COLO829 (cell line): ENCODE measurements at places on chromosomes 2 and 18.
A peak's percentile ranks its signal among the peaks of the same experiment; 100 is the strongest.

- DNase-seq, result no peak
Measured at GRCh38 chr2:15908371-15908770, 32.0 kb upstream of the MYCN start.

- DNase-seq, result no peak
Measured at GRCh38 chr2:106020032-106020431, 174.1 kb downstream of the UXS1 start.

DNA sequence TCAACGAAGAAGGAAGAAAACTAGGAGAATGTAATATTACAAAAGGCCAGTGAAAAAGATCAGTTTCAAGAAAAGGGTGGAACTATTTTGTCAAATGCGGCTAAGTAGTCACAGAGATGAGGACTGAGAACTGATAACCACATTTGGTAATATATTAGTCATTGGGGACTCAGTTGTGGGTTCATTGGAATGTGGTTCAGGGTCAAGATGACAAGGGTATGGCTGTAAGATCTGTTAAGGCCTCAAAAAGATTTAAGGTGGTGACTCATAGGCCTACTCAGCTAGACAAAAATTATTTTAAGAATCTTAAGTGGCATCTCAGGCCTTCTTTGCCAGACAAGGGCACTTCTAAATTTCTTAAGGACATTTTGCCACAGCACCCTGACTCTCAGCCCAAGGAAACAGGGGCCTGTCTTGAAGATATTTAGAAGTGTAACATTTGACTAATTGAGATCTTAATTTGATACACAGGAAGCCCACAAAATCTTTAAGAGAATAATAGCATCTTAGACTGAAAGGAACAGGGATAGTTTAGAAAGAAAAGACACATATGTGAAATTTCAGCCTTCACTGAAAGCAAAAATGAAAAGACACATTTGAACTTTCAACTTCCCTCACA lies 81.3 kb downstream of the STRADB start:
- peak; percentile 10 for DNase-seq

DNA sequence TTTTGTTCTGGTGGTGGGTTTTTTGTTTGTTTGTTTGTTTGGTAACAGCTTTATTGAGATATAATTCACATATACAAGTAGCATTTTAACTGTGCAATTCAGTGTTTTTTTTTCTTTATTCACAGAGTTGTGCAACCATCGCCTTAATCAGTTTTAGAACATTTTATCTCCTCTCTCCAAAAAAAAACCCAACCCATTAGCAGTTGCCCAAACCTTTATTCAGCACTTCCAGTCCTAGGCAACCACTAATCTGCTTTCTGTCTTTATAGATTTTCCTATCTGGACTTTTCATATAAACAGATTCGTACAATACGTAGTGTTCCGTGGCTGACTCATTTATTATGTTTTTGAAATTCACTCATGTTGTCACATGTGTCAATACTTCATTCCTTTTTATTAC lies 38.7 kb downstream of the CCDC138 start:
- no peak for DNase-seq

GRCh38 chr2:159275111-159275510 lies 11.4 kb downstream of the WDSUB1 start:
- DNase-seq, result no peak

DNA sequence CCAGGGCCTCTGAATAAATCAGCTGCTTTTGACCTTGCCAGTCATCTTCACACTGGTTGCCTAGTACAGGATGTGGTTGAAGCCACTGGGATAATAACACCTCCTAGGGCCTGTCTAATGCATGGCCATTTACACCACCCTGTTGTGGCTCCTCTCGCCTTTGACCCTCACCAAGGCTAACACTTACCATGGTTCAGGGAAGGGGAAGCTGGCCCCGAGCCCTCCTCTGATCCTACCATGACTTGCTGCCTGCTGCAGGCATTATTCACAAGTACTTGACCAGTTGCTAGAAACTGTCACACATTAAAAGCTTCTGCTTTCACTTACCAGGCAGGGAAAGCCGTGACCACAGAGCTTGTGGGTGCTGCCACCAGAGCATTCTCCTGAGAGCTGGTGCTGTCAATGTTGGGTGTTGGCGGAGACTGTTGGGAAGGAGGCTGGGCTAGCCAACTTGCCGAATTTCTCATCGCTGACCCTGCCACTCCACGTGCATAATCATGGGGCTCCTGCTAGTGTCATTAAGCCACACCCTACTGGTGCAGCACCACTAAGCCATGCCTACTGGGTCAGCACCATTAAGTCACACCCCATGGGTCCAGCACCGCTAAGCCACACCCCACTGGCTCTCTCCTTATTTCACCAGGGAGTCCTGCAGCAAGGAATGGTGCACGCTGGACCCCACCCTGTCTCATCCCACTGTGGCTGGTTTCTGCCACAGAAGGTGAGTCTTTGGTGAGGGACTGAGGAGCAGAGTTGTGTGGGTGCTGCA lies 47.0 kb upstream of the TTC39C start:
- no peak for DNase-seq

- DNase-seq, result no peak
Measured at GRCh38 chr18:50610349-50610748, 50.5 kb downstream of the MAPK4 start.

DNA sequence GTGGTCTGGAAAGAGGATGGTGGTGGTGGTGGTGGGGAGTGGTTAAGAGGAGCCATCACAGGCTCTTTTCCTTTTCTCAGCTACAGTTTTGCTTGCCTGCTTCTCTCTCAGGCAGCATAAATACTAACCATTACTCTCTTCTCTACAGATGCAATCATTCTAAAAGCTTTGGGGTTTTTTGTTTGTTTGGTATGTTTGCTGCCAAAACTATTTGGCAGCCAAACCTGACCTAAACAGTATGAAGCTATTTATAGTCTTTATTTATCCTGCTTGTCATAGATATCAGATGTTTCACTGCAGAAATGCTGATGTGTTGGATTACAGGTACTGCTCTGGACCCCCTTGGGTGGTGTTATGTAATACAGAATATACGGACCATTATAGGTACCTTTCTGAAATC lies 15.3 kb downstream of the SIX3 start:
- no peak for DNase-seq

- DNase-seq, result no peak
Measured at GRCh38 chr2:65382323-65382722, 50.1 kb downstream of the SPRED2 start.

- no peak for DNase-seq
Measured at GRCh38 chr2:22691666-22692065, 693.3 kb upstream of the KLHL29 start.

GRCh38 chr18:49174478-49174877 lies 223.7 kb upstream of the SMAD7 start:
- DNase-seq, result no peak

DNA sequence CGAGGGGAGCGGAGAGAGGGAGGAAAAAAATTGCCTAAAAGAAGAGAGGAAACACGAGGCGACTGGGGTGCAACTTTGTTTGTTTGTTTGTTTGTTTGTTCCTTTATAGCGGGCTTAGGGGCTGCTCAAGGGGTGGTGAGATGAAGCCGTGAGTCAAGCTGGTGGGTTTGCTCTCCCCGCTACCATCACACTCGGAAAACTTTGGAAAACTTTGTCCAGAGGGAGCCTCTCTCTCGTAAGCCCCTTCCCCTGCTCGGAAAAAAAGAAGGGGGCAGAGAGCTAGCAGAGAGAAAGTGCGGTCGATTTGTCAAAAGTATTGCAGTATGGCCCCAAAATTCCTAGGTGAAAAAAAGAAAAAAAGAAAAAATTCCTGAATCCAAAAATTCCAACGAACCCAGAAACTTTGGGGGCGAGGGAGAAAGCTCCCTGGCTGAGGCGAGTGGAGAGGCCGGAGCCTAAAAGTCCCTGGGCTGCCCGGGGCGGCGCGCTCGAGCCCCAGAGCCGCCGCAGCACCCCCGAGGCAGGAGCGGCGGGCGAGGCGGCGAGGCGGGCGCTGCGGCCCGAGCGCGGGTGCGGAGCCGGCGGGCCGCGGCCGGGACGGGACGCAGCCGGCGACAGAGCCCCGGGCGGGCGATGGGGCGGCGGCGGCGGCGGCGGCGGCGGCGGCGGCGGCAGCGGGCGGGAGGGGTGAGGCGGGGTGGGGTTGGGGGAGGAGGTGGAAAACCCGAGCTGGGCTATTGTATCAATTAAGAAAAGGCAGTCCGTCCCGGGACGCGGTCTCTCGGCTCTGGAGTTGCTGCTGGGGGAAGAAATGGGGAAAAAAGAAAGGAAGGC lies 558 bp upstream of the CYP26B1 start:
- DNase-seq, result no peak

DNA sequence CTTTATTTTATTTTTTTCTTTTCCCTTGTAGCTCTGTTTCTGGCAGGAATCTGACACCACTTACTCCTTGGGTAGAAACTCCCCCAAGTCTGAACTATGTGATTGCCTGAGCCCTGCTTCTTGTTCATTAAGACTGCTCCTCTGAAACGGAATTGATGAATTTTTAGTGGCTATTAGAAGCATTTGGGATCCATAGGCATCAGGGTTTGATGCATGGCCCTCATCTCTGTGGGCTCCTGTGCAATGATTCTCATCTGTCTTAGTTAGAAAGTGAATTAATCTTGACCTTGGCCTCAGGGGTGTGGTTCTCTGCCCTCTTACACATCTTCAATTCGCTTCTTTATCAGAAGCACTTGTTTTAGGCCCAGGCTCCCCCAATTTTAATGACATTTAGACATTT lies 31.0 kb upstream of the DARS1 start:
- DNase-seq, result no peak

- no peak for DNase-seq
Measured at GRCh38 chr2:43139996-43140621, 86.3 kb downstream of the ZFP36L2 start.

DNA sequence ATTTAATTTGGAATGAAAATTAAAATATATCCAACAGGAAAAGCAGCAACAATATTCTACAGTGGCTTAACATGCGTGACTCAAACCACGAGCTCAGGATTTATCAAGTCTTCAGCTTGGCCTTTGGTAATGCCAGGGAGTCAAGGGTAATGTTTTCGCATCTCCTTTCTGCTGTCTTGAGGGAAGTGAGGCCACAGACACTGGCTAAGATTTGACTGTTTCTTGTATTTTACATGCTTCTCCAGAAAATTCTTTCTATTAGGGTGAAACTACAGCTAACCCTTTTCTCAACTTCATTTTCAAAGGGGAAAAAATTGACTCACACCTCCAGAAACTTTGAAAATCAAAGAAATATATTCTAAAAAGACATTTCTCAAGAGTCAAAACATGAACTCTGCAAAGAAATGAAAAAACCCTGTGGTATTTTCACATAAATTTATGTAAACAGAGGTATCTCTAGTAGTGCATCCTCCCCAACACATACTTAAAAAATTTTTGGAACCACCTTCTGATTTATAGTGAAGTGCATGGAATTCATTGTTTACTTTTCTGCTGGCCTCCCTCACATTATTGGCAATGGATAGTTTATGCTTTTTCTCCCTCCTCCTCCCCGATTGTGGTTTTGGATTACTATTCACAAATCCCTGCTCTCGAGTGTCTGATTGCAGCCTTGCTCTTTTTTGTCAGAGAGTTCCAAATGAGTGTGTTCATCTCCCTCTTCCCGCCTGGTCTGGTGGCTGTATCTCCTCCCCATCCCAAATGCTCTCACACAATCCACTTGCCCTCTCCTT lies 48.7 kb downstream of the DPP4 start:
- DNase-seq, result no peak

DNA sequence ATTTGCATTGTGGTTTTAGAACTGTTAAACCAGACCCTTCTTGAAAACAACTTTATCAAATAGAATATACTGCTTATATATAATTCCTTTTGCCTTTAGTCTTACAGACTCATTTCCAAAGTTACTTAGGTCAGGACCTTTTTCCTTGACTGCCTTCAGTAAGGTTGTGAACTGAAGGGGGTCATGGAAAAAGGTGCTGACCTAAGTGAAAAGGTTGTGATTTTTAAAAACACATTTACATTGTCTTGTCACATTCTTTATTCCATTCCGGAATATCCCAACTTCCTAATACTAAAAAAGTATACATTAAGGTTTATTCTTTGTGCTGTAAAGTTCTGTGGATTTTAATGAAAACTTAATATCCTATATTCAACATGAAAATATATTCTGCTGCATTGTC lies 581.4 kb downstream of the SOCS6 start:
- DNase-seq, result no peak

GRCh38 chr2:188414411-188414810 lies 122.7 kb downstream of the GULP1 start:
- DNase-seq, result no peak

DNA sequence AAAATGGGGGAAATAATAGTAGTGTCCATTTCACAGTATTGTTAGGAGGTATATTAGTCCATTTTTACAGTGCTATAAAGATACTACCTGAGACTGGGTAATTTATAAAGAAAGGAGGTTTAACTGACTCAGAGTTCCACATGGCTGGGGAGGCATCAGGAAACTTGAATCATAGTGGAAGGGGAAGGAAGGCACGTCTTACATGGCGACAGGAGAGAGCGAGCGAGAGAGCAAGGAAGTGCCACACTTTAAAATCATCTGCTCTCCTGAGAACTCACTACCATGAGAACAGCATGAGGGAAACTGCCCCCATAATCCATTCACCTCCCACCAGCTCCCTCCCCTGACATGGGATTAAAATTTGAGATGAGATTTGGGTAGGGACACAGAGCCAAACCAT lies 23.4 kb downstream of the MGAT5 start:
- DNase-seq, result no peak

DNA sequence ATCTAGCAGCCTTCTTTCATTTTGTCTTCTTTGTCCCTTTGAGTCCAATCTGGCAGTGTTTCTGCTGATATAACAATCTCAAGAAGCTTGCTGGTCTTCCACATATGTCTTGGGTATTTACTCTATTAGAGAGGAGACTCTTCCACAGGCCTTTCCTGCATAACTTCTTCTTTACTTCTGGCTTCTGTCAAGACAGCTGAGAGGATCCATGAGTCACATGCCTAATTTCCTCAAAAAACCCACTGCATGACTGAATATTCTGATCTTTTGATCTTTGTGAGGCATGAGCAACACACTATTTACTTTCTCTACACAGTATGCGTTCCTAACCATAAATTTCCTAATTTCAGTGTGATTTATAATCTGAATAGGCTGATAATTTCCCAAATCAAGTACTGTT lies 5.1 kb upstream of the DCC start:
- DNase-seq, result no peak

DNA sequence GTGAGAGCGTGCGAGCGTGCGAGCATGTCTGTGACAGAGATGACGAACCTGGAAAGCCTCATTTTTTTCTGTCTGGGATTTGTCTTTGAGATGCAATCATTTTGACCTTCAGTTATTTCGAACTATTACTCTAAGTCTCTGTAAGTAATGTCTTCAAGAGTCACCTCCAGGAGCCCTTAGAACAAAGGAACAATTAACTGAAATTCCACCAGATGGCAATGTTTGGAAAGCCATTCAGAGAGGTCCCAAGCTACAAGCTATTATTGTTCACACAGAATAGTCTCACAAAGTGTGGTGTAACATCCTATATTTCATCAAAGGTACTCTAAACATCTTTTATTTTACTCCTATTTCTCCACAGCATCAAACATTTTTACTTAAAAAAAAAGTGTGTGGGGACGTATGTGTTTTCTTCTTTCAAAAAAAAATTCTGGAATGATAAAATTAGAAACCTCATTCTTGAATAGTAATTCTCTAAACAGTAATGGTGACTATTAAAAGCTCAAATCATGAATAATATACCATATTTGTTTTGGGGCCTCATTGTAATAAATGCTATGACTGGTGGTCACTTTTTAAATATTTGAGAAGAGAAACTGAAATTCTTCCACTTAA lies 35.1 kb upstream of the MAPRE2 start:
- DNase-seq, result peak; percentile 70

GRCh38 chr2:206160125-206160806 lies 571 bp downstream of the EEF1B2 start:
- no peak for DNase-seq
